ENCODE measurements at places on chromosomes 13 and 19. TPM values are rescaled to one million over a fixed set of nuclear protein-coding genes. Genes with fewer than 3 reads are reported as not detected.
A peak's percentile ranks its signal among the peaks of the same experiment; 100 is the strongest.

GRCh38 chr13:89066868-89067466 is 1395.8 kb downstream of the SLITRK5 start:
- no peaks in the 10 kb centered on the region for H3K36me3 ChIP-seq
- peak; percentile 18 for DNase-seq
- peaks cover 4% of the 10 kb centered on the region for H3K4me1 ChIP-seq
- H3K27me3 ChIP-seq, result no peaks in the 10 kb centered on the region

DNA sequence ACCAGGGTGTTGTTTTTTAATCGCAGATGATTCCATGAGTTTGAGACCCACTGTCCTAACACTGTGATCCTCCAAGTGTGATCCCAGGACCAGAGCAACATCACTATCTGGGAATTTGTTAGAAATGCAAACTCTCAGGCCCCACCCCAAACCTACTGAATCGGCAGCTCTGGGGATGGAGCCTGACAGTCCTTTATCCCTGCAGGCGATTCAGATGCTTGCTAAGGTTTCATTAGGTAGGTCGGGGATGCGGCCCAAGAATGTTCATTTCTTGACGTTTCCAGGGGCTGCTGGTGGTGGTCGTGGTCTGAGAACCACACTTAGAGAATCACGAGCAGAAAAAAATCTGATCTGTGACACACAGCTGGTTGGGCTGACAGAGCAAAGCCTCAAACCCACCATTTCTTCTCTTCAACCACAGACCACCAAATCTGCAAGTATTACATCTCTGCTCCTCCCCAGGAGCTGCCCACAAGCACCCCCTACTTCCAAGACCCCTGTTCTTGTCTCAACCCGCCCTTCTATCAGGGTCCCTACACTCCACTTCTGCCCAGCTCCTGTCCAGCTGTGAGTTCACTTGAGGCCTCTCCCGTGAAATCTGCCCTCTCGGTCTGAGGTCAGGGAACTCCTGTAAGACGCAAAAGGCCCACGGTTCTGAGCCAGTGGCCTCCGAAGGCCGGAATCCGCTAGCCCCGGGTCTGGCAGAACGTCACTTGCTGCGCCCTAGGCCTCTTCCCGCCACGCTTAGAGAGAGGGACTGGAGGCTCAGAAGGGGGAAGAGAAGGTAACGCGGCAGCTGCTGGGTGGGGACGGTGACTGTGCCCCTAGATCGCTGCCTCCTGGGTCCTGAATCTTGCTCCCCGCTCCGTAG is 1.1 kb upstream of the FARP1 start:
- peak; percentile 39 for DNase-seq
- peak overlapping the region; percentile 74 for H3K4me3 ChIP-seq
- H3K4me1 ChIP-seq, result peaks cover 37% of the 10 kb centered on the region
- H3K27ac ChIP-seq, result no peak overlapping the region

- no peak for DNase-seq
- peaks cover 18% of the 10 kb centered on the region for H3K4me1 ChIP-seq
- H3K27me3 ChIP-seq, result peaks cover 3% of the 10 kb centered on the region
- no peak overlapping the region for H3K4me3 ChIP-seq
- no peak overlapping the region for H3K27ac ChIP-seq
- no peaks in the 10 kb centered on the region for H3K36me3 ChIP-seq
Observed at GRCh38 chr13:111917901-111918300, 149.0 kb upstream of the SOX1 start.

- no peak for DNase-seq
- no peak overlapping the region for H3K4me3 ChIP-seq
- no peaks in the 10 kb centered on the region for H3K27me3 ChIP-seq
- no peaks in the 10 kb centered on the region for H3K36me3 ChIP-seq
Observed at GRCh38 chr13:80751854-80752253, 410.9 kb upstream of the SPRY2 start.

DNA sequence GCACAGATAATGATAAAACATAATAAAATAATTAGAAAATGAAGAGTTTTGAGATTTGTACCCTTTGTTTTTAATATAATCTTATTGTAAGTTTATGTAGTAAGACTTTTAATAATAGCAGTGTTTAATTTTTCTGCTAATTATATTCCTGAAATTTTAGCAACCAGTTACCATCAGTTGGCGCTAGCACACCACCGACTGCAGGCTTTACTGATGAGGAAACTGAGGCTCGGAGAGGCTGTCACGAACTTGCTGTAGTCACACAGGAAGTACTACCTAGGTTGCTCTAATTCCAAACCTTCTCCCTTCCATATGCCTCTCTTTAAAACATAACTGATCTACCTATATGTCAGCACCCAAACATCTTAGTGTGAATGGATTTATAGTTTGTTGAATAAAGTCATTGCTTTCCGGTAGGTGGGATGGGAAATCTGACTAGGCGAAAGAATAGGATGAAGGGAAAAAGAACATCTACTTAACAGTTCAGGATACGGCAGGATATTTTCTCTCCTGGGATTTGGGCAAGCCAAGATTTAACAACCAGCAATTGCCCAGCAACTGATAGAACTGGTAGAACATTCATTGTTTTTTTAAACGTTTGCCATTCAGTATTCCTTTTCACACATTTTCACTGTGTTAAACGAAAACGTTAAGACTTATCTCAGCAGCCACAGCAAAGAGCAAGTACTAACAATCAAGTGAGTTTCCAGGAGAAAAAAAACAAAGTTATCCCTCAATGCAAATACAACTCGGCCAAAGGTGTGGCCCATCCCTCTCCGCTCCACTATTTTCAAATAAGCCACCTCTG is 822 bp upstream of the RFXAP start:
- no peak for DNase-seq
- H3K27ac ChIP-seq, result peak overlapping the region; percentile 85
- peaks cover 10% of the 10 kb centered on the region for H3K27me3 ChIP-seq
- H3K4me1 ChIP-seq, result peaks cover 32% of the 10 kb centered on the region

DNA sequence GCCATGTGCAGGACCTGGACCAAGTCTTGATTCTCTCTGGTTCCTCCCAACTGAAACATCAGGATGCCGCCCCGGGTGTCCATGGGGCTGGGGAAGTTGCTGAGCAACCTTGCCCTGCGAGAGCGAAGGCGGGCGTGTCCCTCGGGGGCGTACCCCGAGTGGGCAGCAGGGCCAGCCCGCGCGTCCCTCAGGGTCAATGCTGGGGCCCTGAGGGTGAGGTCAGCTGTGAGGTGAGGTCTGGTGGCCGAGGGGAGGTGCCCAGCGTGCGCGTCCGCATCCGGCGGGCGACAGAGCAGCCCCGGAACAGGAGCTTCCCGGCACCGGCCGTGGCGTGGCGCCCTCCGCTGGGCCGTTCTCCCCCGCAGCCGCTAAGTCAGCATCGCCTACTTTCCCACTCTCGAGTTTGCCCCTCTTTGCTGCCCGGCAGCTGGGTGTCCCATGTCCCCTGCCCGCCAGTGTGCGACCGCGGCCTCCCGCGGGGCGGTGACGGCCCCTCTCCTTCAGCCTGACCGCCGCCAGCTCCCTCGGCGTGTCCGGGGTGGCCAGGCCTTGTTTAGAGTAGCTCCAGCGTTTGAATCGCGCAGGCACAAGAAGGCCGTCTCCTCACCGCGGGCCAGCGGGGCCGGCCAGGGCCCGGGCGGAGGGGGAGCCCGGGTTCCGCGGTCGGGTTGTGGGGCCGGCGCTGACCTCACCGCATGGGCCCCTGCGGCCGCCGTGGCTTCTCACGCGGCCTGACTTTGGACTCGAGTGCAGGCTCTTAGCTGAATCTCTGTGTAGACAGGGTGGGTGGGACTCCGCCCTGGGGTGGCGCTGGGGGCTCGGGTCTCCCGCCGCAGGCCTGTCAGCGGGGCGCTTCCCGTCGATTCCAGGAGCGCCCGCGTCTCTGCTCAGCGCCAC is 33.0 kb downstream of the GJA3 start:
- no peaks in the 10 kb centered on the region for H3K4me1 ChIP-seq
- H3K36me3 ChIP-seq, result no peaks in the 10 kb centered on the region
- H3K4me3 ChIP-seq, result peak overlapping the region; percentile 67
- peak; percentile 64 for DNase-seq
- peaks cover 8% of the 10 kb centered on the region for H3K27me3 ChIP-seq
- H3K27ac ChIP-seq, result no peak overlapping the region

GRCh38 chr13:38519229-38519911 is 167.5 kb upstream of the FREM2 start:
- peaks cover 21% of the 10 kb centered on the region for H3K36me3 ChIP-seq
- no peak overlapping the region for H3K27ac ChIP-seq
- peaks cover 16% of the 10 kb centered on the region for H3K4me1 ChIP-seq

Gene SERP2
- 1.2 TPM for total RNA-seq

Gene HCN2
- total RNA-seq, result 8.1 TPM

Gene AZU1
- total RNA-seq, result 3.3 TPM

Measured in WTC11 (cell line).